ENCODE measurements at places on chromosomes 3 and 15.

- ATAC-seq = no peak
These were observed 53.8 kb upstream of the SENP5 start for GRCh38 chr3:196813903-196814302.

DNA sequence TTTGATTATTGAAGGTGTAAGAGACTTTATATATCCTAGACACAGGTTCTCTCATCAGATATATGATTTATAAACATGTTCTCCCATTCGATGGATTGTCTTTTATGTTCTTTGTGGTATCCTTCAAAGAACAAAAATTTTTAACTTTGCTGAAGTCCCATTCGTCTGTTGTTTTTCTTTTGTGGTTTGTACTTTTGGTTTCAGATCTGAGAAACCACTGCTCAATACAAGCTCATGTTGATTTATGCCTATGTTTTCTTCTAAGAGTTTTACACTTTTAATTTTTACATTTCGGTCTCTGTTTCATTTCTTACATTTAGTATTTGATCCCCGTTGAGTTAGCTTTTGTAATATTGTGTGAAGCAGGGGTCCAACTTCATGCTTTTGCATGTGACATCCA, 103.3 kb upstream of the SPRED1 start:
- ATAC-seq = no peak

DNA sequence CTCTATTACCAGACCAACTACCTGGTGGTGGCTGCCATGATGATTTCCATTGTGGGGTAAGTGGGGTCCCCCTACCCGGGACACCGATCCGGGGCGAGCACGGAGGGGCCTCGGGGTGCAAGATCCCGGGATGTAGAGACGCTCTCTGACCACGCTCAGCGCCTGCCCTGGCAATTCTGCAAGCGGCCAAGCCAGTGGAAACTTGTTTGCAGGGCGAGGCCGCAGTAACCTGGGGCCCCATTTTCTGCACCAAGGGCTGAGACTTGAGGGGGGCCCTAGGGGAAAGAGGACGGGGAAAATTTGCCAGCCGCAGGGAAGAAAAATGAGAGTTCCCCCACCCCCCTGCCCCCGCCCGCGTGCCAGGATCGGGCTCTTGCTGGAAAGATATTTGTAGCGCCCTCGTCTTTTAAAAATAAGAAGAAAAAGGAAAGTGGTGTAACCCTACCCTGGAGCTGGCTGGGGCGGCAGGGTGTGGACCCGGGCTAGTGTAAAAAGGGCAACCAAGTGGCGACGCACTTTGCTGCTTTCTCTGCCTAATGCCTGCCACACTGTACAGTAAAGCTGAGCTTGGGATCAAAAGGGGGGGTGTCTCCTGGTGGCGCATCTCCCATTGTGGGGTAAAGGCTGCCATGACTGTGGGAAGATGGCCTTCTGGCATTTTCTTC, 563 bp downstream of the ARL6IP5 start:
- peak; percentile 18 for ATAC-seq

DNA sequence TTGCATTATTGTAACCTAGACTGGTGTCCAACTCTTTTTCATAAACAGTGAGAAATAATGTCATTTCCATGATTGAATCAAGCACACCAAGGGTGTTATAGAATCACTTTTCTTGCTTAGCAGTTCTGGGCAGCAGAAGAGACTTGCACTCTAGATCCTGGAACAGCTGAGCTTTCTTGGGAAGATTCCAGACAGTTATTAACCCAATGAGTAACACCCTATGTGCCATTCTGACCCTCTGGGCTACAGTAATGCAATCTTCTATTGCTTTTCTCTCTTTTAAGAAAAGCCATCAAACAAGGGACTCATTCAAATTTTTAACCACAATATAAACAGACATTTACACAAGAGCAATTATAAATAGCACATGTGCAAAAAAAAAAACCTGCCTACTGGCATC, 39.3 kb upstream of the USP3 start:
- ATAC-seq = no peak

DNA sequence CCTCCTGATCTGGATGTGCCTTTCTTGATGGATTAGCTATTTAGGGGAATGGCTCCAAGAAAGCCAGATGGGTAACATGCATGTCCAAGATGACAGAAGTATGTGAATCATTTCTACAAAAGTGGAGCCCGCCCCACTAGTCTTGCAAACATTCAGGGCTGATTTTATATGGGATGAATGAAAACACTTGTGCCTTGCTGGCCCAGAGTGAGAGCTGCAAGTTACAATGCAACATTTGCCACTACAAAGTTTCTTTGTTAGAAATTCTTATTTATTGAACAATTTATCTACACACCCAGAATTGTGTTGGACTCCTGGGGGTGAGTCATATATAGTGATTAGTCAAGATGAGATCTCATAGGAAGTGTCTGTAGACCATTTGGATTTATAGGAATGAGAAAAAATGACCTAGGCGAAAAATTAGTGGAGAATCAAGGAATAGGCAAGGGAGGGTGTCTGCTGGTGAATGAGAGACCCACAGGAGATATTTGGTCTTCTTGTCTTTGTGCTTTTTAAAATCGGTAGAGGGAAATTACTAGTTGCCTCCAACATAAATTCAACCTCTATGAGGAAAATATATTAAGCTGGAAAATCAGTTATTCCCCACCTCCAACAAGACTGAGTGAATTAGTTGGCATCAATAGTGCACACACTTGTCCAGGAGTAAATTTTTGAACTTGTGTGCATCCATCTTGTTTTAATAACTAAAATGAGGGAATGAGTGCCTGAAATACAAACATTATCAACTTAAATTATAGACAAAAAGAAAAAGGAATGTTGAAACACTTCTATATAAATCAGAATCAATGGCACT, 53.5 kb upstream of the DCBLD2 start:
- ATAC-seq = no peak

GRCh38 chr3:118740722-118741290, 293.8 kb downstream of the IGSF11 start:
- ATAC-seq = no peak

DNA sequence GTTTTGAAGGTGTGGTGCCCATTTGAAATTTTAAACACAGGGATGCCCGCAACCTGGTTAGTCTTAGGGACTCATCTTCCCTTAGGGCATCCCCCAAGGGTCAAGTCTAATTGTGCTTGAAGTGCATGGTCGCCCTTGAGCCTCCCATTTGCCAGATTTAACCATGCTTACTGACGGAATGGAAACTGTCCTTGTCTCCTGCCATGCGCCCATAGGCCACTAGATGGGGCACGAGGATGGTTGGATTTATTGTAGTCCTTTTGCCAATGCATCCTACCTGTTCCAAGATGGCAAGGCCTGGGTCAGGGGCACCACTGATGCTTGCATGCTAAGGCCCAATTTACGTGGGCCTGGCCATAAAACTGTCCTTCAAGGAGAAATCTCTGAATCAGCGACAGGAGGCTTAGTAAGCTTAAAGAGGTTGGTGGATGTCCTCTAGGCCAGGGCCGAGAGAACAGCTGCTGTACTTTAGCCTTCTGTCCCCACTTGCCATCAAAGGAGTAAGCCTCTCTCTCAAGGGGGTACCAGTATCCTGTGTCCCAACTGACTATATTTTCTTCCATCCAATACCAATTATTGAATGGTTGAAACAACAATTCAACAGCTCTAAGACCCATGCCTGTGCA, 355.4 kb downstream of the OTOL1 start:
- no peak for ATAC-seq

DNA sequence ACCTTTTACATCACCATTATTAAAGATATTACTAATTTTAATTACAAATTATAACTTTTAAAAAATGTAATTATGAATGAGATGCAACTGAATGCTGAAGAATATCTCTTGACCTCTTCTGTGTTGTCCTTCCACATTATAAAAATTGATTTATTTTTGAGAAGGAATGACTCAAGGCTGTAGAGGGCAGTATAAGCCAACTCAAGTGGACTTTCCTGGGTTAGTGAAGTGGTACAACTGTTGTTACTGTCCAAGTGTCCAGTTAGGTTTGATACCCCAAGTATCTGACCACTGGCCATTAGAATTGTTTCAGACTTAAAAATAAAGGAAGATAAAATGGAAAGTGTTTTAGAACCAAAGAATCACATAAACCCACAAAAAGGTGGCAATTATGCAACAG, 51.9 kb downstream of the BBX start:
- ATAC-seq = no peak

- no peak for ATAC-seq
These were observed 61.8 kb downstream of the FOXB1 start for GRCh38 chr15:60065951-60066350.

DNA sequence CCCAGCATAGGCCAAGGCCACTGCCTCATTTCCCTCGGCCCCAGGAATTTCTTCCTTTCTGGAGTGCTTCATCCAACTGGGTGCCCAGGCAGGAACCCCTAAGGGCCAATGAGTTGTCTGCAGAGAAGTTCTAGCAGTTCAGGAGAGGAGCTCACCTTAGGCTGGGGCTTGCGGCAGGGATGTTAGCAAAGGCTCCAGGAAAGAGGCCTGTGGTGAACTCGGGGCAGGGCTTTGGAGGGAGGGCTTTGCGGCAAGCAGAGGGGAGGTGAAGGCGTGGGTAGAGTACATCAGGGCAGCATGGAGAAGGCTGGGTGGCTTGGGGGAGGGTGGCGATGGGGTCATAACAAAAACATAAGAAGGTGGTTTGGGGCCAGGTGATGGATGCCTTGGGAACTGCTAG, 1.1 kb downstream of the GHRL start:
- no peak for ATAC-seq

DNA sequence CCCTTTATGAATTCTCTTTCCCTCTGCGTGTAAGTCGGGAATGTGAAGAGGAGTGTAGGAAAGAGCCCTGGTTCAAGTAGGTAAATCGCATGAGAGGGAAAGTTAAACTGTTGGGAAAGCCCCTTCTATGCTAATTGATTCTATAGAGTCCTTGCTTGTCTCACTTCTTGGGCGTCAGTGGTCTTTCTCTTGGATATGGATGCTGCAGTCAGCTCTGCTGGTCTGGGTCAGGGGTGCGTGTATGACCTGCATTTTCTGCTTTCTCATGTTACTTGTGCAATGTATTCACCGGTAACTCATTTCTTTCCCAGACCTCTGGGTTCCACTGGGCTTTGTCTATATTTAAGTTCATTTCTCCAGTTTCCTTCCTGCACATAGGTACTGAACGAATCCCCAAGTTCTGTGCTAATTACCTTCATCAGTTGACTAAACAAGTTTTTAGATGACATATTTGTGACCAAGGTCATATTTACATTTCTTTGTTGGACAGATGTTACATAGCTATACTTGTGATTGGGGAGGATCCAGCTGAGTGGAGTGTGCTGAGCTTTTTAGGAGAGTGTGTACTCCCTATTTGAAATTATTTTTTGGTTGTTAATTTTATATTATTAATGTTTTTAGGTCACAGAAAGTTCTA, 1.4 kb downstream of the SETD5 start:
- no peak for ATAC-seq

DNA sequence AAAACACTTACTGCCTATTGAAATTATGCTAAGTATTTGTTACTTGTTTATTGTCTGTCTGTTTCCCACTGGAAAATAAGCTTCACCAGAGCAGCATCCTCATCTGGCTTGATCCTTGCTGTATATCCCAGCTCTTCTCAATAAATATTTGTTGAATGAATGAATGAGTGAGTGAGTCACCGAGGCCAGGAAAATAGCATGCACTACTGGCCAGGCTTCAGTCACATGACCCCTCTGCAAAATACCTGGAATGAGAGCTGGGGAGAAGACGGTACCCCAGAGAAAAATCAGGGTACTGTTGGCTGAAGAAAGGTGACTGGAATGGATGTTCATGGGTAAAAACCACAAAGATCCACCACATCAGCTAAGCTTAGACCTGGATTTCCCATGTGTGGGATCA, 331.9 kb downstream of the SHQ1 start:
- ATAC-seq = no peak

DNA sequence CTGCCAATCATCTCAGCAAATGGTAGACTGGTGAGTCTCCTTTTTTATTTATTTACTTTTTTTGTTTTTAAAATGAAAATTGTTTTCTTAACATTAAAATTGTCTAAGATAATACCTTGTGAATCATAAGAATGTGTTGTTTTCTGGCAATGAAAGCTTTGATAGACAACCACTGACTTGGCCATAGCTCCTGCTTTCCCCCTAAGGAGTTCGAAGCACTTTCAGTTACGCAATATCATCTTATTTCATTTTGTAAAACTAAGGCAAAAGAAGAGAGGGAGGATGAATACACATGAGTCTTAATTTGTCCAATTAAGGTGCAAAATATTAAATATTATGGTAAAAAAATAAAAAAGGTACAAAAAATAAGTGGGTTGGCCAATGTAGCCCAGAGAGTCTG, 74.8 kb upstream of the PLCL2 start:
- ATAC-seq = no peak

- ATAC-seq = peak; percentile 63
These were observed 5.1 kb downstream of the DUOX1 start for GRCh38 chr15:45134682-45135604.

- no peak for ATAC-seq
These were observed 378.5 kb downstream of the ERC2 start for GRCh38 chr3:56089739-56090138.

DNA sequence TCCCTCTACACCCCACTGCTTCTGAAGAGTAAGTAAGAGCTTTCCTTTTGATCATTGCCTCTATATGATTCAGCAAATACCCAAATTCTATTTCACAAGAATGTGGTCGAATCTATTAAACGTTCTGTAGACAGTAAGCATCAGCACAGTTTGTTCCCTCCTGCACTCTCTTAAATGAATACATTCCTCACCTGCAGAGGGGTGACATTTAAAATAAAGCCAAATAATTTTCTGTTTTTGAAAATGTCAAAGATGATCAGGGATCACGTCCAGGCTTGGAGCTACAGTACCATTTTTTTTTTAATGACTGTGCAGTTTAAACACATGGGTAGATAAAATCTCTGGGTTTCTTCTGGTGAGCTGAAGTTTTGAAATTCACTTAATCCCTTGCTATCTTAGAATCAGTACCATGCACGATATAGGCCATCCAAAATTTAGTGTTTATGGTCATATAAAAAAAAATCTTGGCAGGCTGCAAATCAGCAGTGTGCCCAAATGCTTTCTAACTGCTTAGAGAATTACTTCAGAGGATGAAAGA, 12.8 kb downstream of the PYDC2 start:
- no peak for ATAC-seq

DNA sequence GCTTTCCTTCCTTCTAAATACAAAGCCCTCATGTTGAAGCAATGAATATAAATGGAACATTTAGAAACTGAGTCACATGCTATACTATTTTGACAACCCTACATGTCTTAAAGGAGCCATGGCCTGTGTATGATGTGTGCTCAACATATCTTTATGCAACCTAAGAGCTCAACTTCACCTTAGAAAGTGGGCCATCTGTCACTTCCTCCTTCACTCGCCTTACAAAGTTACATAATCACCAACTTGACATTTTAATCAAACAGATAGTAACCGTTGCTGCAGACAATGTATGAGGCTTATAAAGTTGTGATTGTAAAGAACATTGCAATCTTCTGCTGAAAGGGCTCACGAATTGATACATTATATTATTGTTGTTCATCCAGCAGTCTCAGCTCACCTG, 163.6 kb downstream of the SERPINI1 start:
- ATAC-seq = no peak

- ATAC-seq = no peak
These were observed 28.9 kb upstream of the DCBLD2 start for GRCh38 chr3:98930413-98930812.

Data from stimulated activated memory B cell treated with anti-CD40 and anti-IgM and Interleukin-4, amounts not matched to agents 10 μg/mL and 1 μg/mL and 100 μg/mL, for 72 hours (primary cell).